Hepatocyte (in vitro differentiated cells): ENCODE measurements at places on chromosomes 5 and 9. TPM values are rescaled to one million over a fixed set of nuclear protein-coding genes. Genes with fewer than 3 reads are reported as not detected.
A peak's percentile ranks its signal among the peaks of the same experiment; 100 is the strongest.

The ZNF367 gene
- 3.3 and 3.6 TPM in 2 replicates for total RNA-seq

The PTPN3 gene
- 11.8 and 12.1 TPM in 2 replicates for total RNA-seq

The PHF24 gene
- 0.08 and 0.67 TPM in 2 replicates for total RNA-seq

The ABCA1 gene
- total RNA-seq, result 76.1 and 87.4 TPM in 2 replicates

The FOXD4 gene
- 0.28 and 0.30 TPM in 2 replicates for total RNA-seq

The ZNF354C gene
- total RNA-seq, result 7.7 and 9.4 TPM in 2 replicates

The PLCXD3 gene
- 2.2 and 2.4 TPM in 2 replicates for total RNA-seq

The RNF183 gene
- total RNA-seq, result 0.43 and 3.9 TPM in 2 replicates

The TMC1 gene
- 0.20 TPM in 1 of 2 replicates, not detected in the other for total RNA-seq

The PCDHB10 gene
- 2.4 and 3.1 TPM in 2 replicates for total RNA-seq

The INSL6 gene
- not detected in 2 replicates for total RNA-seq

The PAX5 gene
- not detected in 2 replicates for total RNA-seq

The CXCL14 gene
- 52.5 and 56.1 TPM in 2 replicates for total RNA-seq

DNA sequence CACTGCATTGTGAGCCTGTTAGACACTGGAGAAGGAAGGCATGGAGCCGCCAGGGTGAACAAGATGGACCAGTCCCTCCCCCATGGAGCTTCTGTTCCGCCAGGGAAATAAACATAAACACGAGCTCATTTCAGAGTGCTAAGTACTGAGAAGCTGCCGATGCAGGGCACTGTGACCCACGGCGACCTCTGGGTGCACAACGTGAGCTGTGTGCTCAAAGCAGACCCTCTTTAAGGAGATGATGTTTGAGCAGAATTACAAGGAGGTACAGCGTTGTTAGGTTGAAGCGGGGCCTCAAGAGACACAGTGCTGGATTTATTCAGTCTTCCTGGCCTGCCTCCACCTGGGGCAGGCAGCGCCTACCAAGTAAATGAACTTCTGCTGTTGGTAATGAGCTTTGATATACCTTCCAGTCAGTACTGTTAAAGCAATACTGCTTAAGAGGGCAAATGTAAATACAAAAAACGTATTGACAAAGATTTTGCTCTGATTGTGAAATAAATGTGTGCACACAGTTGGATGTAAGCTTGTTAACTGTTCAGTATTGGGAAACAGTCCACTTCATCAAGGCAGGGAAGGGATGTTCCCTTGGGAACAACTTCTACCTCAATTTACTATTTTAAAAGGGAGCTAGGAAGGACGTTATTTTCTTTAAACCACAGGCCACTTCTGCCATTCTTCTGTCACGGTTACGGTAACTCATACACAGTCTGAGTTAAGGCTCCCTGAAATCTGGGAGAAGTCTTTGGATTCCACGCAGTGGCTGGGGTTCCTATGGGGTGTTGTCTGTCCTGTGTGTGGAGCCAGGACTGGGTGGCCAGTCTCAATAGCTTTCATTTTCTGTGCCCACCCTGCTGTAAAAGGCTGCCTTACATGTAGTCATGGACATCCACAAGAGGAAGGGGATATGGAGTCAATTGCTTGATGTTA is 48.9 kb upstream of the DMRT1 start:
- DNase-seq, result no peak

DNA sequence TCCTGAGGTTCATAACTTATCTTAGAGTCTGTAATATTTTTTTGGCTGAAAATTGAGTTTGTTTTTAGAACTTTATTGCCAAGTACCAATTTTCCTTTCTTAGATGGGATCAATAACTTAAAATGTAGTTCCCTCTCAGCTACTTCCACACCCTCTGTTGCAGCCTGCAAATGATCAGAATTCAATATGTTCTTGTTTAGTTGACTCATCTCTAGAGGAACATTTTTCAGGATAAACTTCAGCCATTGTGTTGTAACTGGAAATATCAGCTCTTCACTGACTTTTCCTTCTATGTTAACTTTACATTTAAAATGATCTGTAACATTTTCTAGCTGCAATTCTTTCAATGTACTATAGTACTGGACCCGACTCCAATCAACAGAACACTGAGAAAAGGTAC is 115.7 kb downstream of the ESM1 start:
- no peak for DNase-seq

GRCh38 chr5:92956886-92957285 is 624.1 kb downstream of the NR2F1-AS1 start:
- DNase-seq, result no peak

DNA sequence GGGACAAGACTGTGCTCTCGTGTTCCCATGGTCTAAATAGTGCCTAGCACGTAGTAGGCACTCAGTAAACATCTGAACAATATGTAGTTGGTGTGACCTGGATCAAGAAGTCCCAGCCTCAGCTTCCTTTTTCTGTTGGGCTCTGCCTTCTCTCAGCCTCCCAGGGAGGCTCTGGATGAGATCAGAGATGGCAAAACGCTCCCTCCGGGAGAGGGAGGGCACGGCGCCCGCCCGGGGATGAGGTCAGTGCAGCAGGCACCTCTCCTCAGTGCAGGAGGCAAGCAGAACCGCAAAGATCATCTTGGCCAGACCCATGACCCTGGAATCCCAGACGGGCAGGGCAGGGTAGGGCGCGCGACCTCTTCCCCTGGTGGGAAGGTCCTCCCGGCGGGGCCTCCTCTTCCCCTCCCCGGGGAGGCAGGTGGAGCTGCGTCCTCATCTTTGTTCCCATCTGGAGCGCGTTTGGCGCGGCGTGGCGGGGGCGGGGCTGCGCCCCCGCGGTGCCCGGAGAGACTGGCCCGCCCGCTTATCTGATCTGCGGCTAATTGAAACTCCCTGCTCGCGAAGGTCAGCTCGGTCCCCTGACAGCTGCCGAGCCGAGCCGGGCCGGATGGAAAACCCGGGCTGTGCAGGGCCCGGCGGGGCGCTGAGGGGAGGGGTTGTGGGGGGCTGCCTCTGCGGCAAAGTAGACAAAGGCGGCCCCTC is 60.9 kb downstream of the CXXC5 start:
- DNase-seq, result peak; percentile 79

- DNase-seq, result no peak
Measured at GRCh38 chr5:110932755-110933488, 138.6 kb upstream of the TSLP start.

DNA sequence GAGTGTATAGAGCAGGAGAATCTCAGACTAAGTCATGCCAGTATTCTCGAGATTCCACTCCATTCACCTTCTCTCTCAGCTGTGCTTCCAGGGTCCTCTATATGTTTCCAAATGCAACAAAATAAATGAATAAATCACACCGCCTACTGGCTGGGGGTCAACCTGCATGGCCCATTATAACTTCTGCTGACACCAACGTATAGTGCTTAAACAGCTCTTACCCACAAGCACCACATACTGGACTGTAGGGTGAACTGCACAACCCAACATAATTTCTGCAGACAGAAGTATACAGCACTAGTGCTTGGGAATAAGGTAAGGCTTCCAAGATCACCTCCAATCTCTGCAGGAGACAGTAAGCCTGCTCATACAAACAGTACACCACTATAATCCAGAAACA is 33.1 kb upstream of the HTR4 start:
- DNase-seq, result peak; percentile 25

GRCh38 chr5:168432903-168433302 is 53.4 kb upstream of the RARS1 start:
- no peak for DNase-seq

DNA sequence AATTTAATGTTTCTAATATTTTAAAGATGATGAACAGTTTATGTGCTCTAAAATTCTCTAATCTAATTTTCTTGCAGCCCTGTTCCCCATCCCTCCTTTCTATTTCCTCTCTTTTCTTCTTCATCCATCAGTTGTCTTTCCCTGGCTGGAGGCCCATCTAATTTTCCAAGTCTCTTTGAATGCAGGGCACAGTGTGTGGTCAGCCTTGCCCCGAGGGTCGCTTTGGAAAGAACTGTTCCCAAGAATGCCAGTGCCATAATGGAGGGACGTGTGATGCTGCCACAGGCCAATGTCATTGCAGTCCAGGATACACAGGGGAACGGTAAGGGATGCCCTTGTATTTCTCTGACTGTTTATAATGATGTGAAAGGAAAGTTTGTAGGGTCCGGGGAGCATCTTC is 111.8 kb downstream of the MEGF10 start:
- no peak for DNase-seq

- DNase-seq, result peak; percentile 89
Measured at GRCh38 chr5:175478384-175479124, at the start of gene SFXN1. SFXN1 (plus strand) TSS chr5:175478560; CDS start chr5:175492104, 13,544 bp downstream.

GRCh38 chr5:90480699-90481098 is 6.0 kb downstream of the POLR3G start:
- no peak for DNase-seq

DNA sequence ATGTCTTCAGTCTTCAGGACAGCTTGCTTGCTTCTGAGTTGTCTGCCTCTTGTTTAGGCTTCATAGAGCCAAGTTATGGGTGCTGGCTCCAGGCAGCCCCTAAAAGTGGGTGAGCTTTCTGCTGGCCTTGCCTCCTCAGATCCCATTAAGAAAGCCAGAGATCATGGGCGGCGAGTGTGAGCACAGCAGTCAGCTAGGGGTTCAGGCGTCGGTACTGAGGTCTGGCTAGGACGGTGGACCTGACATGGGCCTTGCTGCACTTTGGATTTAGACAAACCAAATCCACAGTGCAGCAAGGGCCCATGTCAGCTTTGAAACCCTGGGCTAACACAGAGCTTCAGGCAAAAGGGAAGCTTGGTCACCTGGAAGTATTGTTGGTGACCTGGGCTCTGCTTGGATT is 17.6 kb downstream of the PSAT1 start:
- DNase-seq, result no peak

GRCh38 chr9:136225366-136225747 is 20.3 kb downstream of the QSOX2 start:
- no peak for DNase-seq

- DNase-seq, result no peak
Measured at GRCh38 chr5:160303690-160304089, 8.7 kb downstream of the CCNJL start.

DNA sequence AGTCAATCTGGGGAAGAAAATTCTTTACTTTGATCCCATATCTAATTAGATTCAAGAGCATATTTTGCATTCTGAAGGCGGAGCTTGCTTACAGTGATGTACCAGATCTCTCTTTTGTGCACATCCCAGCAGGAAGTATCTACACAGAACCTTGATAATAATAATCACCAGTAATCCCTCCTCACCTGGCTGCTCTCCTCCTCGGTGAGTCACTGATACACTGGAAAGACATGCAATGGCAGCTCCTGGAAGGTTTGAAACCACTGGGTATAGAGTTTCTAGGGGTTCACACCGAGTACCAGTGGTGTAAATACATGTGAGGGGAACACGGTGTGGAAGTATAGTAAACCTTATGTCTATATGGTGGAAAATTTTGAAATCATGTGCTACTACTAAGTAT is 205.5 kb upstream of the TARS1 start:
- DNase-seq, result no peak

GRCh38 chr9:36029765-36030528 is 6.8 kb upstream of the RECK start:
- DNase-seq, result peak; percentile 35

DNA sequence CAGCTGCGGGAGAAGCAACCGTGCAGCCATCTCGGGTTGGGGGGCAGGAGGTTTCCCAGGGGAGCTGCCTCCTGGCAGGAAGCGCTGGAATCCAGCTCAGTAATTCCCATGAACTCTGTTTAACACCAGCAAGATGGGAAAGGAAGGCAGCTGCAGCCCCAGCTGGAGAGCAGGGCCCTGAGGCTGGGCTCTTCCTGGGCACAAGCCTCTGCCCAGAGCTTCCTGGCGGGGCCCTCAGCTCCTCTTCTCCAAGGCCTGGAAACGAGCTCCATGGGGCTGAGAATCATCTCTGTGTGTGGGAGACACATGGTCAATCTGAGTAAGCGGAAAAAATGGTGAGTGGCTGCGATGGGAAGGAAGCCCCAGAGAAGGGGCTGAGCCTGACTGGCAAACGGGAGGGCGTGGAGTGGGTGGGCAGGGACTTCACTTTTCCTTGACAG is 6.3 kb downstream of the MRPL36 start:
- DNase-seq, result no peak

DNA sequence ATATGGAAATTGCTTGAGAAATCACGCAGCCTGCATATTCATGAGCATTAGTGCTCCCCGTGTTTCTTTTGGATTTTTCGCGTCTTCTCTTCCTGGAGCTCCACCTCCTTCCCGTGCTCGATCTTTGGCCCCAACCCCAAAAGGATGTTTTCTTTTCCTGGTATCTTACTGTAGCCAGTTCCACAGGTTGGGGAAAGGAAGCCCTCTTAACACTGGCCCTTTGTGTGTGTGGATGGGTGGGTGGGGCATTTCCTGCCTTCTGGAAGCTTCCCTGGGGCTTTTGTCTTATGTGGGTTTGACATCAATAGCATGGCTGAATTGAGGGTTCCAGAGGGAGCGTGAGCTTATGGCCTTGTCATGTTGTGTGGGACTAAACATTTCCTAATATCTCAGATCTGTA is 21.9 kb downstream of the STXBP1 start:
- DNase-seq, result no peak

DNA sequence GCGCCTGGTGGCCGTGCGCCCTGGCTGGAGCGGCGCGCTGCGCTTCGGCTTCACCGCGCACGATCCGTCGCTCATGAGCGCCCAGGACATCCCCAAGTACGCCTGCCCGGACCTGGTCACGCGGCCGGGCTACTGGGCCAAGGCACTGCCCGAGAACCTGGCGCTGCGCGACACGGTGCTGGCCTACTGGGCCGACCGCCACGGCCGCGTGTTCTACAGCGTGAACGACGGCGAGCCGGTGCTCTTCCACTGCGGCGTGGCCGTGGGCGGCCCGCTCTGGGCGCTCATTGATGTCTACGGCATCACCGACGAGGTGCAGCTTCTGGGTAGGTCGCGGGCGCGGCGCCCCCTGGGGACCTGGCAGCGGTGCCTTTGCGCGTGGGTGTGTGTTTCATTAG is 28.9 kb downstream of the NEURL1B start:
- no peak for DNase-seq

- DNase-seq, result no peak
Measured at GRCh38 chr9:13576101-13576500, 296.6 kb upstream of the MPDZ start.

- no peak for DNase-seq
Measured at GRCh38 chr5:132176987-132177386, 50.7 kb downstream of the P4HA2 start.

GRCh38 chr5:127400539-127400938 is 109.9 kb downstream of the MEGF10 start:
- DNase-seq, result no peak
